ENCODE measurements at places on chromosomes 12 and 14.

DNA sequence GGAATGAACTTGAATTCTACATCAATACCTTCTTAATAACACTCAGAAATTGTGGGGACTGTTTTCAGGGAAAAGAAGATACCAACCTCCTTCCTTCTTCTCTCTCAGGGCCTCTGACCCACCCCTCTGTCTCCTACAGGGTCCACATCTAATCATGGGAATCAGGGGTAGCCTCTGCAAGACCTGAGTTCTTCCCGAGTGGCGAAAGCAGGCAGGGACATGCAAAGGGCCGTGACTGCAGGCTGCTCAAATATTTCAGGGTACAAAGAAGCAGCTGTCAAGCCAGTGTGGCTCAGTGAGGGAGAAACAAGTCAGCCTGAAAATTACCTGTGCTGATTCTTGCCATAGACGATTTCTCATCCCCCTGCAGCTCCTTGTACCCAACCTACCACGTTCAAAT lies 123.1 kb upstream of the PARP11 start:
- DNase-seq: no peak

- DNase-seq: no peak
Measured at GRCh38 chr14:54219261-54220070, 177.3 kb upstream of the CDKN3 start.

GRCh38 chr14:34300882-34301734 lies 160.9 kb downstream of the SPTSSA start:
- no peak for DNase-seq

GRCh38 chr12:89954259-89954658 lies 245.6 kb upstream of the ATP2B1 start:
- DNase-seq: no peak

DNA sequence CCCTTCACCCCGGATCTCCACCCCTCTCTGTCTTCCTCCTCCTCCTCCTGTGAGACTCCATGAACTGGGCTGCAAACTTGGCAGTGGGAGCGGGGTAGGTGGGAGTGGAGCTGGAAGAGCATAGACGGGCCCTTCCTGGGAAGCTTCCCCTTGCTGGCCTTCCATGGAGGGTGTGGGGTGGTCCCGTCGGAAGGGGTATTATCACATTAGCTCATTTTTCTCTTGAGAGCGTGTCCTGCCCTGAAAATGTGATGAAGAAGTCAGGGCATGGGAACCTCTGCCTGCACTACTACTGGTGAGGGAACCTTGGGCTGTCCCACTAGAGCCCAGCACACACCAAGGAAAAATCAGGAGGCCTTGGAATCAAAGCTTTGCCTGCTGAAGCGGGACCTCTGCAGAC lies 66.5 kb downstream of the CACNA1C start:
- no peak for DNase-seq

GRCh38 chr12:26938701-26939062 lies 412 bp downstream of the FGFR1OP2 start:
- no peak for DNase-seq

DNA sequence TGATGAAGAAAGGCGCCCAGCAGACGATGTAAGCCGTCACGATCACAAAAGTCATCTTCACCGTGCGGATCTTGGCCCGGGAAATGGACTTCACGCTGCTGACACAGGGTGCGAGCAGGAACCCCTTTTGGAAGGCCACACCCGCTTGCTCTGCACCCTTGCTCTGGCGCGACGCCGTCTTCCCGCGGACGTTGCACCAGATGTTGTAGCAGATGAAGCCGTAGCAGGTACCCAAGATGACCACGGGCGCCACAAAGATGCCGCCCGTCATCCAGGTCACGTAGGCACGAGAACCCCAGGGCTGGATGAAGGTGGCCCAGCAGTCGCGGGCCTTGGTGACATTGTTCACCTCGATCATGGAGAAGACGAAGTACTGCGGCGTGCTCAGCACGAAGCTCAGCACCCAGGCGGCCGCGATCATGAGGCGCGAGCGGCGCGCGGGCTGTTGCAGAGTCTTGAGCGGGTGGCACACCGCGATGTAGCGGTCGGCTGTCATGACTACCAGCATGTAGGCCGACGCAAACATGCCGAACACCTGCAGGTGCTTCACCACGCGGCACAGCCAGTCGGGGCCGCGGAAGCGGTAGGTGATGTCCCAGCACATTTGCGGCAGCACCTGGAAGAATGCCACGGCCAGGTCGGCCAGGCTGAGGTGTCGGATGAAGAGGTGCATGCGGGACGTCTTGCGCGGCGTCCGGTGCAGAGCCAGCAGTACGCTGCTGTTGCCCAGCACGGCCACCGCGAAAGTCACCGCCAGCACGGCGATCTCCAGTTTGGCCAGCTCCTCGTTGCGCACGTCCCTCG lies 890 bp downstream of the AVPR1A start:
- no peak for DNase-seq

- no peak for DNase-seq
Measured at GRCh38 chr12:26156201-26156871, 31.5 kb upstream of the BHLHE41 start.

- DNase-seq: no peak
Measured at GRCh38 chr14:27559848-27560247, 962.0 kb upstream of the NOVA1 start.

- no peak for DNase-seq
Measured at GRCh38 chr12:47360771-47361388, 281.1 kb upstream of the AMIGO2 start.

DNA sequence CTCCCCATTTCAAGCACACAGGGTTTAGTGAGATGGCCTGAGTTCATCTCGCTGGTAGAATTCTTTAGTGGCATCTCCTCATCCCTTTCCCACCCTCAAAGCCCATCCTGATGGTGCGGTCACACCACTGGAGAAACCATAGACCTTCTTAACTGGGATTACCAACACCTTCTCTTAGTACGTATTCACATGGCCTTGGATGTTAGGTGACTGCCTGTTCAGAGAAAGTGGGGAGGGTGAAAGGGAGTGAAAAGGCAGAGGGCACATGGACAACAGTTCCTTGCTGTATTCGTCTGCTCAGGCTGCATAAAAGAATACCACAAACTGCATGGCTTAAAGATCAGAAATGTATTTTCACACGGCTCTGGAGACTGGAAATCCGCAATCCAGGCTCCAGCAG lies 306.1 kb downstream of the ZFP36L1 start:
- no peak for DNase-seq

GRCh38 chr12:57452937-57453509 lies 2.1 kb upstream of the INHBE start:
- DNase-seq: peak; percentile 54

DNA sequence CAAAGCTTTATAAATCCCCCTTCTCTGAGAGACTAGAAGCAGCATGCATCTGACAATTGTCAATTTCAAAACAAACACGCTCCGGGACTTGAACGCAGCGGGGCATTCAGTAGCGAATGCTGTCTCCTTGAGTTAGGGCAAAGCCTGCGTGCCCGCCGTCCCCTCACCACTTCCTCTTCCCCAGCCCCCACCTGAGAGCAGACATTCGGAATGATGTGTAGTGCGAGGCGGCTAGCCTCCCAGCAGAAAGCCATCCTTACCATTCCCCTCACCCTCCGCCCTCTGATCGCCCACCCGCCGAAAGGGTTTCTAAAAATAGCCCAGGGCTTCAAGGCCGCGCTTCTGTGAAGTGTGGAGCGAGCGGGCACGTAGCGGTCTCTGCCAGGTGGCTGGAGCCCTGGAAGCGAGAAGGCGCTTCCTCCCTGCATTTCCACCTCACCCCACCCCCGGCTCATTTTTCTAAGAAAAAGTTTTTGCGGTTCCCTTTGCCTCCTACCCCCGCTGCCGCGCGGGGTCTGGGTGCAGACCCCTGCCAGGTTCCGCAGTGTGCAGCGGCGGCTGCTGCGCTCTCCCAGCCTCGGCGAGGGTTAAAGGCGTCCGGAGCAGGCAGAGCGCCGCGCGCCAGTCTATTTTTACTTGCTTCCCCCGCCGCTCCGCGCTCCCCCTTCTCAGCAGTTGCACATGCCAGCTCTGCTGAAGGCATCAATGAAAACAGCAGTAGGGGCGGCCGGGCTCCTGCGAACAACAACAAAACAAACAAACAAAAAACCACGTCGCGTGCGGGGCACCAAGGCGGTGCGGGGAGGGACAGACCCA lies 2.2 kb downstream of the PRMT8 start:
- no peak for DNase-seq

GRCh38 chr14:101082436-101083384 lies 179.2 kb upstream of the RTL1 start:
- no peak for DNase-seq

GRCh38 chr12:116299665-116300328 lies 22.3 kb upstream of the MED13L start:
- no peak for DNase-seq

DNA sequence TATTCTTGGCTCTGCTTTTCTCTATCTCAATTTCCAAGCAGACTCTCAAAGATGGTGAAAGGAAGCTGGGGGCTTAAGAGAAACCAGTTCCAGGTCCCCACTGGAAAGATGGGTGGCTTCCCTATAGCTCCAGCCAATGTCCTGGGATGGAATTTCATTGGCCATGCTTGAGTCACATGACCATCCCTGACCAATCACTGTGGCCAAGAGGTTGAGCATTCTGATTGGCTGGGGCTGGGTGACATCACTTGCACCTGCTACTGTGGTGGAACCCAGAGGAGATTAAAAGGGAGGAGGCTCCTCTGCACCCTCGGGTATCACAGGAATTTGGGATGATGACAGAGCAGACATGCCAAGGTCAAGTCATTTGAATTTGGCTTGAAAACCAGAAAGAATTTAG lies 436.5 kb downstream of the TMEM132D start:
- DNase-seq: no peak

DNA sequence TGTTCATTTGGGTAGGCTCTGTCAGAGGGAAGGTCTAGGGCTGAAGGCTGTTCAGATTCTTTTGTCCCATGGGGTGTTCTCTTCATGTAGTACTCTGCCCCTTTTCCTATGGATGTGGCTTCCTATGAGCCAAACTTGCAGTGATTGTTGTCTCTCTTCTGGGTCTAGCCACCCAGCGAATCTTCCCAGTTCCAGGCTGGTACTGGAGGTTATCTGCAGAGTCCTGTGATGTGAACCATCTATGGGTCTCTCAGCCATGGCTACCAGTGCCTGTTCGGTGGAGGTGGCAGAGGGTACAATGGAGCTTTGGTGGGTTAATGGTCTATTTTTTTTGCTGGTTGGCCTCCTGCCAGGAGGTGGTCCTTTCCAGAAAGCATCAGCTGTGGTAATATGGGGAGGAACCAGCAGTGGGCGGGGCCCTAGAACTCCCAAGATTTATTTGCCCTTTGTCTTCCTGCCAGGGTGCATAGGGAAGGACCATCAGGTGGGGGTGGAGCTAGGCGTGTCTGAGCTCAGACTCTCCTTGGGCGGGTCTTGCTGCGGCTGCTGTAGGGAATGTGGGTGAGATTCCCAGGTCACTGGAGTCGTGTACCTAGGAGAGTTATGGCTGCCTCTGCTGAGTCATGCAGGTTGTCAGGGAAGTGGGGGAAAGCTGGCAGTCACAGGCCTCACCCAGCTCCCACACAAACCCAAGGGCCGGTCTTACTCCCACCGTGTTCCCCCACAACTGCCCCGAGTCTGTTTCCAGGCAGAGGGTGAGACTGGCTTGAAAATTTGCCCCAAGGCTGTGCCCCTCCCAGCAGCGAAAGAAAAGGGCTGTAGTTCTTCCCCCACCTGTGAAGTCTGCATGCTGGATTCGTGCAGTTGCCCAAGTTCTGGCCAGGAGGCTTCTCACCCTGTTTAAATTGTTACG lies 17.5 kb downstream of the MTRFR start:
- no peak for DNase-seq

DNA sequence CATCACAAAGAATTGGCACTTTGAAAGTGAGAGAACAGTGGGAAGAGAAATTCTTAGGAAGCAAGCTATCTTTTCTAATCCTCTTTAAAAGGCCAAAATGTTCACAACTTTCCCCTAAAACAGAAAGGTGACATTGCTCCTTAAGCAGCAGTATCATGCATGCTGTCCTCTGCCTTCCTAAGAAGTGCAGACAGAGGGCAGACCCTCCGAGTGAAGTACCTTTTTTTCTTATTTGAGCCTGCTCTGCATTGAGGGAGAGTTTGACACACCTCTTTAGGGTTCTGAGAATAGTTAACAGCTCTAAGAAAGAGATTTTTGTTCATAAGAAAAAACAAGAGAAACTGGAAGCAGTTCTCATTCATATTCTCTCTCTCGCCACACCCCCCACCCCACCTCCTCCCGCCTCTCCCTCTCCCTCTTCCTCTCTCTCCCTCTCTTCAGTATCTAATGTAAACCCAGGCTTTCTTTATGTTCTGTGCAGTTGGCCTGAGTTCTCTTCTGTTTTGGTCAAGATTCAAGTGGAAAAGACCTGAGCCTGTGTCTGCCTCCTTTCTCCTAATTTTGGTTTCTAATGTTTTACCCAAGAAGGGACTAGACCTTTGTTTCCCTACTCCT lies 709.1 kb downstream of the DIO2 start:
- DNase-seq: no peak

- no peak for DNase-seq
Measured at GRCh38 chr12:107461222-107461975, 224.2 kb upstream of the PWP1 start.

- no peak for DNase-seq
Measured at GRCh38 chr14:100781952-100782351, 44.0 kb upstream of the MEG3 start.

DNA sequence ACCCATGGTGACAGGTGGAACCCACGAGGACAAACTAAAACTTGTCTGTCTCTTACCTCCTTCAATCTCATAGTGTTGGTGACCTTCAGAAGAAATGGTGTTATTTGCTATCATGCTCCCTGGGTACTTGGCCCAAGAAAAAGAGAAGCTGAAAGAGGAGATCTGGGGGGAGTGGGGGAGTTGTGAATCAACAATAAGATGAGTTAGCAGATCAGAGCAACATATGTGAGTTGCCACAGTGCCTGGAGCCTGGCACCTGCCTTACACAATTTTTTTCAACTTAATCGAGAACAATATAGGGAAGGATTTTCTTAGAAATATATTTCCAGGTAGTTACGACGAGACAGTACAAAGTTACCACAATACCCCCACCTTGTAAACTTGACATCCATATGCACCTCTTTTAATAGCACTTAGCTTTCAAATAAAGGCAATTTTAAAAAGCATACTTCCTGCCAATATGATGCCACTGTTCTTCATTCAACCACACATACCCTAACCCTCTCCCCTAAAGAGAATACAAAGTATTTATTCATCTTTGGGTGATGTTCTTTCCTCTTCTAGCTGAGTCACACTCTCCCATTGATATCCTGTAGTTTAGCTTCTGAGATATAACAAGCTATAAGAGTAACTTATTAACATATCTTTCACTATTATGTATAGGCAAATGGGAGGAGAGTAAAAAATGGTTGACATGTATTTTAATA lies 424.1 kb upstream of the OR4E1 start:
- no peak for DNase-seq

DNA sequence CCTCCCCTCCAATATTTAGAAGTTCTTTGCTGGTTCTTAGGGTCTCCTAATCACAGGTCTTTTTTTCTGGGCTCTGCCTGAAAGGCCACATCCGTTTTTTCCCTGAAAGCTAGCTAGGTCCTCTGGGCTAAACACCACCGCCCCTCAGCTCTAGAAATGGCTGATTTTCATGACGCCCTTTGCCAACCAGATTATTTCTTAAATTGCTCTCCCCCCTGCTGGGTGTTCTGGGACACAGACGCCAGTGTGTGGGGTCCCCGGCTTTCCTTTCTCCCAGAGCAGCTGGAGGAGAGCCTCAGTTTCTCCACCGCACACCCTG lies 45.3 kb upstream of the ATP23 start:
- DNase-seq: no peak

GRCh38 chr12:66119870-66120241 lies 10.7 kb downstream of the LLPH start:
- DNase-seq: no peak

- DNase-seq: no peak
Measured at GRCh38 chr12:128662101-128662500, 161.7 kb downstream of the SLC15A4 start.

- no peak for DNase-seq
Measured at GRCh38 chr14:33493266-33493665, 457.6 kb downstream of the EGLN3 start.

Measured in stimulated activated CD4-positive, alpha-beta T cell treated with anti-CD3 and anti-CD28 coated beads, Interleukin-12 subunit alpha, Interleukin-12 subunit beta, amount 100 ng/mL, for 24 hours (primary cell).